Pulmonary artery endothelial cell (primary cell): ENCODE measurements at places on chromosomes 6 and 20.

- no peak for DNase-seq
These were observed 459.2 kb upstream of the RUNX2 start for GRCh38 chr6:44868910-44869309.

DNA sequence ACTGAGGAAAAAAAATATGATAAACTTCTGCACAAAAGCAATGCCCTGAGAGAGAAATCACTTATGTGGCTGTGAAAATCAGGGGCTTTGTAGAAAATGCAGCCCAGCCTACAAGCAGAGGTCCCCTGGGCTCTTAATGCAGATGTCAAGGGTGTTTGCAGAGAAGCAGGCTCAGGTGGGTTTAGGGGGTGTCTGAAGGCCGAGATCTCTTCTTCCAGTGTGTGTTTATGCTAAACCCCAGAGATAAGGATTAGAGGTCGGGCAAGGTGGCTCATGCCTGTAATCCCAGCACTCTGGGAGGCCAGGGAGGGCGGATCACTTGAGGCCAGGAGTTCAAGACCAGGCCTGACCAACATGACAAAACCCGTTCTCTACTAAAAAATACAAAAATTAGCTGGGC lies 78.5 kb downstream of the TMEM242 start:
- DNase-seq: no peak

DNA sequence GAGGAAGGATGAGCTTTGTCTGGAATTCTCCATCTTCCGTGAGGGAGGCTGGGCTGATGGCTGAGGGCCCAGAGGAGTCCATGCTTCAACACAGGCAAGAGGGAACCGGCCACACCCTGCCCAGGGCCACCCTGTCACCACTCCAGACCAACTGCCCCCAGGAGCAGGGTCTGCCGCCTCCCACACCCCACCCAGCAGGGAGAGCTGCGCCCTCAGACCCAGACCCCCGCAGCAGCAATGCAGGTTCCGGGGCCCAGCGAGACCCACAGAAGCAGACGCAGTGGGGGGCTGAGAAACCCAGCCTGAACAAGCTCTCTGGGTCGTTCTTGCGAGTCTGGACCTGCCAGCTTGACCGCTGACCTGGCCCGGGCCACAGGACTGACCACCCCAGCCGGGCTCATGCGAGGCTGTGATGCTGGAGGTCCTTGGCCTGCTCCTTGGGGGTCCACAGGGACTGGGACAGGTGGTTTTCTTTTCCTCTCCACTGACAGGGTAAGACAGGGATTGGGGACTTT lies 25.0 kb downstream of the FRMD1 start:
- DNase-seq: no peak

DNA sequence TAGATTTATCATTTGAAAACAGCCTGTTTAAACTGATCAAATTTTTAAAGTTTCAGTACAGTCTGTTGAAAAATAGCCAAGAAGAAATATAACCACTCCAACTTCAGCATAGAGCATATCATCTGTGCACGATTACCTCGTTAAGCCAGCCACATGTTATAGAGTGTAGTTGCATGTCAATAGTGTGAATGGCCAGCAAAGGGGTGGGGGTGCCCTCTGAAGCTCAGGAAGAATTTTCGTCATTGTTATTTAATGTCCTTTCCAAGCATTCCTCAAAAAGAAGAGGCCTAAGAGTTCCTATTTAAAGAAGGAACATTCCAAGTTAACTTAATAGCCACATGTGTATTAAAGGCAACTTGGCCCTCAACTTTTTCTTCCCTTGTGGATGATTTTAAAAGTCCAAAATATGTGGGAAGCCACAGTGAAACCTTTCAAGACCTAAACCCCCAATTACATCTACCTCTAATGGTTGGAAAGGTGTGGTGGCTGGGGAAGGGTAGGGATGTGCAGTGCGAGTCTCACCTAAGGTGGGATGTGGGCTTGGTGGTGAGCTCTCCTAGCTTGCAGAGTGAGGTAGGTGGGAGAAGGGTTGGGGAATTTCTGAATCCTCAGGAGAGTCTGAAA lies 1.8 kb upstream of the CCN2 start:
- no peak for DNase-seq

GRCh38 chr20:19598117-19598850 lies 159.8 kb upstream of the RIN2 start:
- no peak for DNase-seq
